Omental fat pad (tissue), 4 donors: ENCODE measurements at places on chromosomes 12 and 14. TPM values are rescaled to one million over a fixed set of nuclear protein-coding genes. Genes with fewer than 3 reads are reported as not detected.

The KLRC3 gene
- total RNA-seq: not detected

DNA sequence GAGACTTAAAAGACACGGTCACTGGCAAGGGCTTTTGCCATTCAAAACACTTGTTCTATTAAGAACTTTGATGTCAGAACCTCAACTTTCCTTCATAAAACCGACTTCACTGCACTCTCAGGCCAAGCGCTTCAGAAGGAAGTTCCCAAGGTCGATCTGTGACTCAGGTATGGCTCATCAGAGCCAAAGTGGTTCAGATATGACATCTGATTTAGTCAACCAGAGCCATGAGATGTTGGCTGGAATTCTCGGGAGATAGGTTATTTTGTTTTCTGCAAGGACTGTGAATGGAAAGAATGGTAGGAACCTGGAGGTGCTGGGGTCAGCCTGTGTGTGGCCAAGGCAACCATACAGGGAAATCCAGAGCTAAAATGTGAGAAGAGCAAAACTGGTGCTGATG, 445.6 kb downstream of the GLT1D1 start:
- no peak for DNase-seq

The PTPN11 gene
- total RNA-seq: 120 TPM

- no peak for DNase-seq
These were observed 274.0 kb upstream of the KITLG start for GRCh38 chr12:88854260-88854659.

GRCh38 chr12:90939382-90939781, 15.6 kb downstream of the CCER1 start:
- DNase-seq: no peak

DNA sequence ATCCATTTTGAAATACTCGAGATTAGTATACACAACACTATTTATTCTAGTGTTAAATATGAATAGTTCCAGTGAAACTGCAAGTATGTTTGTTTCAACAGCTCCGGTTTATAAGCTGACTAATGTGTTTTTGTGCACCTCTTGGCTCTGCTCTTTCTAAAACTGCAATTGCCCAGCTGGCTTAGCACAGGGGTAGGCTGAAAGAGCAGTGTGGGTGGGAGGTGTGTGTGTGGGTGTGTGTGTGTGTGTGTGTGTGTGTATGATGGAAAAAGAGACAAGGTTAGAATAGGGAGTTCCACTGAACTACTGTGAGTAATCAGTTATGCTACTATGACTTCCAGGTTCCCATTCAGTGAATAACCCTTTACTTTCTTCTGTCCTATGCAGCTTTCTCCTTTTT, 37.8 kb upstream of the DDHD1 start:
- no peak for DNase-seq

DNA sequence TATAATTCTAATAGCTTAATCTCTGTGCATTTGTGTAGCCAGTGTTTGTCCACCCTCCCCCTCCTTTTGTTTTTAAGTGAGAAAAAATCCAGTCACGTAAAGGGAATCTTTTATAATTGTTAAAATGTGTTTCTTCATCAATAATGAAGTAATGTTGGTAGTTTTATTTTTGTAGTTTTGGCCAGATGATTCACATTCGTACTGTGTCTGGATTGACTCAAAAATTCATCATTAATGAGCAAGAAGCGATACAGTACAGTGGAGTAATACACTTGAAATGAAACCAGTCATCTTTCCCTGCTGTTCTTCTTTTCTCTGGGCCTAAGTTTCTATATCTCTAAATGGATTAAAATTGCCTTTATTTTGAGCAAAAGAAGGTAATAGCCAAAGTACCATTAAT, 86.5 kb downstream of the SRGAP1 start:
- no peak for DNase-seq

- DNase-seq: no peak
These were observed 8.1 kb downstream of the TNS2 start for GRCh38 chr12:53057816-53058500.

GRCh38 chr14:26486922-26487321, 110.9 kb downstream of the NOVA1 start:
- no peak for DNase-seq

DNA sequence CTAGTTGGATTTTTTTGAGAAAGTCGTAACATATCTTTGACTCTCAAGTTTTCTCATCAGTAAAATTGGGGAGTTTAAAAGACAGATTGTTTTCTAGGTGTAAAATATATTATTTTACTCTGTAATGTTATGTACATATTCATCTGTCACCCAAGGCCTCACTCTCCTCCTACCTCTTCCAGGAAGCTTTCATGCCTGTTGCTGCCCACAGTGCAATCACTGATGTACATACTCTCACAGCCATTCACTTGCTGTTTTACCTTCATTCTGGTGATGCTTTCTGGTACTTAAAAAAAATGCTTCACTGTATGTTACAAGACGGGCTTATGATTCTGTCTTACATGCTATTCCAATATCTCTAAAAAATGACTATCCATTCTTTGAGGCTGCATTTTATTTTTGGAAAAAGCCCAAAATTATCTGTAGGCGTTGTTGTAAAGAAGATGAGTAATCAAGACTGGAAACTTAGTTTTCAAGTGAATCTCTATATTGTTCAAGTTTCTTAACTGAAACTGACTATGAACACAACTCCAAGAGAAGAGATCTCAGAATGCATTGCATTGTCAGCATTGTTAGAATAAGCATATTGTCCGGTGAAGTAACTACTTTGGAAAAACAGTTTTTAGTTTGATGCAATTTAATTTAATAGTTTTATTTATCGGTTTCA, 82.5 kb downstream of the LMO3 start:
- no peak for DNase-seq

- DNase-seq: no peak
These were observed 3.7 kb downstream of the TSPAN11 start for GRCh38 chr12:30930238-30930637.

- no peak for DNase-seq
These were observed 83.9 kb downstream of the STXBP6 start for GRCh38 chr14:24965934-24966578.

GRCh38 chr12:49664591-49665239, 41.4 kb downstream of the PRPF40B start:
- no peak for DNase-seq

DNA sequence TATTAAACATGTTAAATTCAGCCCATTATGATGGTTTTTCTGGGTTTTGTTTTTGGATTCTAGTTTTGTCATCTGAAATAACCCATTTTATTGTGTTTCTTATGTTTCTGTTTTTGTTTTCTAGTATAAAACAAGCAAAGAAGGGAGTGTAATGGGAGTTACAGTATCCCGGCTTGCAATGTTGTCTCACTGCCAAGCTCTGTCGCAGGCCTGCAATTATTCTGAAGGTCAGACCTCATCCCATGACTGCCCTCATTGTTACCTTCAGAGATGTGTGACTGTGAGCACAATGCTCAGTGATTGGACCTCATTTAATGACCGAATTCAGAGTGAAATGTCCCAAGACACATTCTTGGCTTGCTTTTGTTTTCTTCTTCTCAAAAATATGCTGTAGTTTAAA, 73.0 kb upstream of the ATF1 start:
- DNase-seq: no peak

DNA sequence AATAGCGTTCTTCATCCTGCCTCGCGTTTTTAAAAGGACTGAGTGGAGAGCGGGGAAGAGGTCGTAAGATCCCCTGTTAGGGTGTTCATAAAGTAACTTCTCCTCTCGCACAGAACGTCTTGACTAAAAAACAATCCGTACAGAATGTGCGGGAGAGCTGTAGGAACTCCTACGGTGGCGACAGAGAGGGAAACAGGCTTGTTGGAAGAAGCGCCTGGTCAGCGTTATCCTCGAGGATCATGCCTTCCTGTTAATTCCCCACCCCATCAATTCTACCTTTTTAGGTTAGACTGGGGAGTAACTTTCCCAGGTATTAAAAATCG, 399 bp upstream of the WASHC4 start:
- DNase-seq: no peak

DNA sequence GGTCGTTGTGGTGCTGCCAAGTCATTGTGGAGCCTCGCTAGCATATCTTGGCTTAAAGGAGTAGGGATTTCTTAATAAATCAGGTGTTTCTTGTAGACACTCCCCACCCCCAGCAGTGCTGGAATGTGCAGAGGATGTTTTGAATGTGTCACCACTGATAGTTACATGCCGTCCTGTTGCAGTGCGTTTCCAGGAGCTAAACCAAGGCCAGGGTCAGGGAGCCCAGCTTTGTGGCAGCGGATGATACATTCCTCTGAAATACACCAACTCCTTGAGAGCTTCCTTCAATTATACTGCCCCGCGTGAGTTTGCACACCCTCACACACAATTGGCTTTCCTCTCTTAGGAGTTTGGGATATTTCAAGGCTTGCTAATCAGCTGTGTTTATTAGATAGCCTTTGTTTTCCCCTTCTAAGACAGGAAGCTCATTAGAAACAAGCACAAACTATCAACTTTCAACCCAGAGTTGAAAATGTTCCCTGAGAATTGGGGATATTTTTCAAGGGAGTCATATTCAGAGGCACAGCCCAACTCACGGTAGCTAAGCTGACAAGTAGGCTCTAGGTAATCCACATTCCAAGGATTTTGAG, 154.9 kb downstream of the C12orf75 start:
- DNase-seq: no peak

DNA sequence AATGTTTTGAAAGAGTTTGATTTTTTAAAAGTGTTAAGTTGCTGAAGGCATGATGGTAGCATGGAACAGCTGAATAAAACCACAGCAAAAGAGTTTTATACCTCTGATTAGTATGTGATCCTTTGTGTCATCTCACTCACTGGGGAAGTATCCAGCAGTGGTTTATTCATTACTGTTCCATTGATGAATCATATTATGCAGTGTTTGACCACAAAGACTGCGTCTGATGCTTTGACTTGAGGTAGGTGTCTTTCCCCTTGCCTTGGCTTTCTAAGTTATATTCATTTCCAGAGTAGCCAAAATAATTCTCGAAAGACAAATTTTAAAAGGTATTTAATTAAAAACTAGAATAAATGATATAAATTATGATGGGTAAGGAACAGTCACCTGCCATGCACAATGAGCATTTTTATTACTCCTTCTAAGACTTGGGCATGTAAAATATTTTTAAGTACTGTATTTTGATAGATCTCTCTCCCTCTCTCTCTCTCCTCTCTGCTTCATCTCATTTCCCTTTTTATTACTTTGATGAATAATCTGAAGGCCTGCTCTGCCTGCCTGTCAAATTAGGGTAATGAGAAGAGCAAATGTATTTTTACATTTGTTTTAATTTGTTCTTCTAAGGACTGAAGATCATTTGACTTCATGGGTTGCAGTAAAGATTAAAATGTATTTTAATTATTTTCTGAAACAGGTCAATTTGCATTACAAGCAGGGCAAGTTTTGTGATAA, 164.9 kb downstream of the NAV3 start:
- no peak for DNase-seq

The HPD gene
- total RNA-seq: 1.6 TPM

DNA sequence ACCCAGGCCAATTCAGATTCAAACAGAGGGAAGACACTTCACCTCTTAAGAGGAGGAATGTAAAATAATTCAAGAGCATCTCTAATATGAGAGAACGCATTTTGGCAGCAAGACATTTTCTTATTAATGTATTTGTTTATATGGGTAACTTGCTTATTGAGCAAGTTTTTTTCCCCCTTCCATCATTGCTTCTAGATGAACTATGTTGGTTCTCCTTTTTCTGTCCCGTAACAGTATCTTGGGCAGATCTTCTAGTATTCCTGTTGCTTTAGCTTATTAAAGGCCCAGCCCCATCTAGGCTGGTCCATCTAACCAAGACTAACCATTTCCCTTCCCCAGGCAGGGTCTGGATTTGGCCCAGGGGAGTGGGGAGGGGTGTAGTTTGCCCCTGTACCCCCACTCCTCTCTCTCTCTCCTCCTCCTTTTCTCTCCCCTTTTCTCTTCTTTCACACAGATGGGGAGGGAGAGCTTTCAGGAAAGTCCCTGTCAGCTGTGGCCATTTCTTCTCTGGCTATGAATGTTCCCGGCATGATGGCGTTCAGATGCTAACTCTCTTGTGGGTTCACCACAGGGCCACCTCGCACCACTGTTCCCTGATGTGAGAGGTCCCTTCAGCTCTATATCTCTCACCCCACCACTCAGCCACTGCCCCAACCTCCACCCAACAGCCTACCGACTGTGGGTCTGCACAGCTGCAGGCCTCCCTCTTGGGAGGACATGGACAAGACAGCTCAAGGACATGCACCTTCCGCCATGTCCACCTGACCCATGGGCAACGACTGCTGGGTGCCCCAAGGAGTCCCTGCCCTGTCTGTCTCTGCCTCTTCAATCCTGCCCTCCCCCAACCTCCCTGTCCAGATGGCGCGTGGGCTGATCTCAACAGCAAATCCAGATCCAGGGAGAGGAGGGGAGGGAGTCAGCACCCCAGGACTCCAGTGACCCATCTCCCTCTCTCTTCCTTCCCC, 15.8 kb upstream of the RPS6KL1 start:
- no peak for DNase-seq
